NB4 (cell line): ENCODE measurements at places on chromosomes 3 and 15.

GRCh38 chr3:78506061-78506460 lies 1261.7 kb downstream of the ROBO1 start:
- no peak for DNase-seq

DNA sequence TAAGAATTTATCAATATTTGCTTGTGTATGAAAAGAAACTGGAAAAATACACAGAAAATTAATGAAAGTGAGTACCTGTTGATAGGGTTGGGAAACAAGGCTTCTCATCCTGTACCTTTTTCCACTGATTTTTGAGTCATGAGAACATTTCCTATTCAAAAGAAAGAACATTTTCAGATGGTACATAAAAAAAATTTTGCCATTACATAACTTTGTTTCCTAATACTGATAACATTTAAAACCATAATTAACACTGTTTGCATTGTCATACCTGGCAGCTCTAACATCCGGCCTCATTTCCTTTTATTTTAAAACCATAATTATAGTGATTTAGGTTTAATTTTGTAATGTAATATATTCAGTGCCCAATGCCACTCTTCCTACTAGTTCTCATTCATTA lies 11.7 kb downstream of the NKTR start:
- DNase-seq: no peak

DNA sequence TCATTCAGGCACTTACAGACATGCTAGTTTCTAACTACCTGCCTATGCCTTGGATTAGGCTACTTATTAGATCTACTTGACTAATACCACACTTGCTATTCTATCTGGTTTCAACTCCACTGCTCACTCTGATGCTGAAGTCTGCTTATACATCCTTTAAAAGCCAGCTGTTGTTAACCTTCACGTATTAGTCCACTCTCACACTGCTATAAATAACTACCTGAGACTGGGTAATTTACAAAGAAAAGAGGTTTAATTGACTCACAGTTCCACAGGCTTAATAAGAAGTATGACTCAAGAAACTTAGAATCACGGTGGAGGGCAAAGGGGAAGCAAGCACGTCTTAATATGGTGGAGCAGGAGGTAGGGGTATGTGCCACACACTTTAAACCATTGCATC lies 47.7 kb upstream of the ANKRD28 start:
- DNase-seq: no peak

- peak; percentile 28 for DNase-seq
Observed at GRCh38 chr3:197736010-197736490, 654 bp downstream of the RUBCN start.

DNA sequence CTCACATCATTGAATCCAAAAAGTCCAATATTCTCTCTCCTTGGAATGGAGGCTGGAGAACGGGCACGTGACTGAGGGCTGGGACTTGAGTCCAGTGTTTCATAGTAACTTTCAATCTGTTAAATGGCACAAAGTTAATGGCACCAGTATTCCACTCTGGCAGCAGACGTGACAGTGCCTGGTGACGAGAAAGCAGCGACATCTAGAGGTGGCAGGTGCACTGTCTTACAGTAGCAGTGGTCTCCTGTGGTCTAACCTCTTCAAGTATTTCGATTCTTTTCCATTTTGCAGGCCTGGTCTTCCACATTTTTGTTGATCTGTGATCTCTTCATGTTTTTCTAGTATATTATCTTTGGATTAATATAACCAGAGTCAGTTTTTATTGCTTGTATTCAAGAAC lies 107.1 kb downstream of the OXSM start:
- DNase-seq: peak; percentile 48

DNA sequence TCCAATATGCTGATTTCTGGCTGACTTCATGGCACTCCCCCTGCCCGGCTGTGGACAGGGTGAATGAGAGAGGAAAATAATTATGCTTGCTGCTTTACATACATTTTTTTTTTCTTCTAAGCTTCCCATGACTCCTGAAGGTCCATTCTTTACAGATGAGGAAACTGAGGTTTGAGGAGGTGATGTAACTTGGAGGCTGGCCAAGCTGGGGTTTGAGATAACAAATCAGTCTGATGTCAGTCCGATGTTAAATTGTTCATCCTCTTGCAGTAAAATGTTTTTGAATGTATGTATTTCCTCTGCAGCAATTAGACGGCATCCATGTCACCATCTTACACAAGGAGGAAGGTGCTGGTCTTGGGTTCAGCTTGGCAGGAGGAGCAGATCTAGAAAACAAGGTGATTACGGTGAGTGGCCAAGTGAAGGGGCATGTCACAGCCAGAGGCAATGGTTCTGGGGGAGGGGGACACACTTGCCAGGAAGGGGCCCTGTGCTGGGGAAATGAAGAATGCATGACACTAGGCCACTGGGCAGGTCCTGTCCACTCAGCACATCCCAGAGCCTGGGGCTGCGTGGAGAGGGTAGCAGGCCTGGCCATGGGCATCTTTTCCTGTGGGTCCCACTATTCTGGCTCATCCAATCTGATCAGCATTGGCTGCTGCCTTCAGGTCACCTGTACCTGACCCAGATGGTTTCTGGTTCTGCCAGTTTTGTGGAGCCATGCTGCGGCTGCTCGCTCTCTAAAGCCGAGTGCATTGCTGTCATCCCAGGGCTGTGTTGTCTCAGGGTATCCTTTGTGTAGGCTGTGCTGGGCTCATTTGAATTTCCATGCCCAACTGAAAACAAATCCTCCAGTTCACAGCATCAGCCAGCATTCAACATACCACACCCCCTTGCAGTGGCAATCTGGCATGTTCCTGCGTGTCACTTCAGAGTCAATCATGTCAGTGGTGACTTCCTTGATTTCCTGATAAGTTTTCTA lies 20.4 kb downstream of the STARD5 start:
- peak; percentile 45 for DNase-seq

- DNase-seq: no peak
Observed at GRCh38 chr3:150148227-150148626, 177.5 kb upstream of the PFN2 start.

GRCh38 chr3:137020315-137020714 lies 62.5 kb downstream of the IL20RB start:
- DNase-seq: no peak

GRCh38 chr3:128847666-128848370 lies 31.6 kb upstream of the ACAD9 start:
- DNase-seq: peak; percentile 18

- DNase-seq: no peak
Observed at GRCh38 chr3:124800076-124800475, 69.8 kb downstream of the UMPS start.
